RCC 7860 (cell line): ENCODE measurements at places on chromosomes 12 and 14.
A peak's percentile ranks its signal among the peaks of the same experiment; 100 is the strongest.

DNA sequence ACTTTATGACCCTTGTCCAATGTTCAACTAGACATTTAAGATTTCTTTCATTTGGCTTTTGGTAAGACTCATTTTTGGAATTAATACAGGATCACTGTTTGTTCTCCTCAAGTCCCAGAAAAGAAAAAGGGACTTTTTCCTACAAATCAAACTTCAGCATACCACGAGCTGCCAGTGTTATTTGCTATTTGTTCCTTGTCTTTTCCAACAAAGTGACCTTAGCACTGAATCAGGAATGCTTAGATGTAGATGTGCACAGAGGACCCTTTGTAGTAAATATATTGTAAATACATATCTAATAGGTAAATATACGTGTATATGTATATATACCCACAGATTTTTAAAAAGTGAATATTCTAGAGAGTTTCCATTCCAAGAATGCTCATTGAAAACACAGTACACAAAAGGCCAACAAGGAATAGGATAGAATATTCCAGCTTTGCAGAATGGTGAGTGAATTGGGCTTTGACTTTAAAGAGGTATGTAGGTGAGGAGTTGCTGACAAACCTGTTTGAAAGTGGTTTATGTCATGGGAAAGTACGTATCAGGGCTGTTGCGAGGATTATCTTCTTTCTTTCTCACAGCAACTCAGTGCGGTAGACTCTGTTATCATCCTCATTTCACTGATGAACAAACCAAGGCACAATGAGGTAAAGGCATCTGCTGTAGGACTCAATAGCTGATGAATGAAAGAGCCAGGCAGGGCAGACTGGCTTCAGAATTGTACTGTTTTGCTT is 65.0 kb downstream of the HMGA2 start:
- DNase-seq: no peak

GRCh38 chr12:126483145-126484068 is 1418.2 kb downstream of the AACS start:
- peak; percentile 35 for DNase-seq

GRCh38 chr12:79019672-79020071 is 155.1 kb downstream of the SYT1 start:
- no peak for DNase-seq

DNA sequence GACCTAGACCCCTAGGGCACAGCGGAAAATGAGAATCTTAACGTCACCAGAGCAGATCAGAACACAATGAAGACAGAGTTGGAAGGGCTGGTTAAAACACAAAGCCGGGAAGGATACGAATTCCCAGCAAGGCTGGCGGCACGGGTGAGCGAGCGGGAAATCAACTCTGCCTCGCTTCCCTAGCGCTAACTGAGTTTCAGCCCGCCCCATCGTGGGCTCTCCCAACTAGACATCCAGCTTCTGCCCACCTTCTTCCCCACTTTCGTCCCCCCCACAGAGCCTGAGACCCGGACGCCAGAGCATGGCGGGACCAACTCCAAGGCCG is 377 bp downstream of the CCNT1 start:
- no peak for DNase-seq

DNA sequence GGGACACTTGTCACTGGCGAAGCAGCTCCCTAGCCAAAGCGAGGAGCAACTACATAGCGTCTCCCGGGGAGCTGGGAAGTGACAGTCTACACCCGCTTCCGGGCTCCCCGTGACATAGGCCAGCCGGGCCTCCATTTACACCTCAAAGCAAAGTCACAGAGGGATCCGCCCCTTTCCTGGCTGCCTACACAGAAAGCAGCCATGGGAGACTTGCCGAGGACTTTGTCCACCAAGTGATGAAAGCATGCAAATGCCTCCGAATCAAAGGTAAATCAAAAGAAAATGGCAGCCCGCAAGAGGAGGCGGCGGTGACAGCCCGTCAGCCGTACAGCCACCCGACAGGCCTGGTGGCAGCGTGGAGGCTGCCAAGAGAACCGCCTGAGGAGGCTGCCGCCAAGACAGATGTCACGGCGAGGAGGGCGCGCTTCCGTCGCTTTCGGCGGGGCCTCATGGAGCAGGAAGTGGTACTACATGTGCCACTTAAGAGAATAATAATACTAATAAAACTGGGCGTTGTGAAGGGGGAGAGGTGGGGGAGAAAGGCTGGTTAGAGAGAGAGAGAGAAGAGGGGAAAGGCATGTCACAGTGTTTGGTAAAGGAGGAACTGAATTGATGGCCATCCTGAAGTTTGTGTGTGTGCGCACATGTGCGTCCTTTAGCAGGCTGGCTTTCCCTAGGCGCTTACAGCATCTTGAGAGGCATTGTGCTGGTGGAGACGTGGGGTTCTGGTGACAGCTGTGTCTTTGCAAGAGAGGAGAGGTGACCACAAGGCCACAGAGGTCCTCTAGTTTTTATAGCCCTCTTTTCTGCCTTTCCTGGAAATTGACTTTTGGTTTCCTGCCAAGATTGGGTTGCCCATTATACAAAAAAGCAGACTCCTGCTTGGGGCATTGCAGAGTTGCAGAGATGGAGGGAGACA is 661.7 kb downstream of the VRK1 start:
- no peak for DNase-seq

DNA sequence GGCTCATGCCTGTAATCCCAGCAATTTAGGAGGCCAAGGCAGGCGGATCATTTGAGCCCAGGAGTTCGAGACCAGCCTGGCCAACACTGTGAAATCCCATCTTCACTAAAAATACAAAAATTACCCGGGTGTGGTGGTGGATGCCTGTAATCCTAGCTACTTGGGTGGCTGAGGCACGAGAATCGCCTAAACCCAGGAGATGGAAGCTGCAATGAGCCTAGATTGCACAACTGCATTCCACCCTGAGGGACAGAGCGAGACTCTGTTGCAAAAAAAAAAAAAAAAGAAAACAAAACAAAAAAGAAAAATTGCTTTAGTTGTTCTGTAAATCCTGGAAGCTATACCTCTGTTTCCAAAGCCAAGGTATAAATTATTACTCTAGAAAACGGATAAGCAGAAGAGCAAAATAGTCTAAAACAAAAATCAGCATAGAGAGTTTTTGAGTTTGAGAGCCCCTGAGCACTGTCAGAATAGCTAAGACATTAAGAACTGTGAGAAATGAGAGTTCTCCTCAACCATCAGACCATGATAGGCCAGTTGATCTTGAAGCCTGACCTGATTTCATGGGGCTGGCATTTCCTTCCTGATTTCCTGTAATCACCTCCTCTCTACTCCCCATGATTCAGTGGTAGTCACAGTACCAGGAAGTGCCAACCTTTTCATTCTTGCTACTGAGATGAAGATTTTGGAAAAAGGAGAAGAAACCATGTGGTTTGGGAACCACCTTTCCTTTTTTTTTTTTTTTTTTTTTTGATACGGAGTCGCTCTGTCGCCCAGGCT is 31.7 kb downstream of the ATP2A2 start:
- peak; percentile 70 for DNase-seq

- no peak for DNase-seq
Observed at GRCh38 chr14:99481745-99482099, 513 bp downstream of the CCNK start.

GRCh38 chr14:45084946-45085346 is 1.0 kb downstream of the PRPF39 start:
- no peak for DNase-seq
